Myocyte (in vitro differentiated cells): ENCODE measurements at places on chromosomes 7 and 10. TPM values are rescaled to one million over a fixed set of nuclear protein-coding genes. Genes with fewer than 3 reads are reported as not detected.

The NME8 gene
- not detected in 2 replicates for total RNA-seq

The COL1A2 gene
- 1,439 and 1,654 TPM in 2 replicates for total RNA-seq

The WIPF3 gene
- total RNA-seq: 1.5 and 2.5 TPM in 2 replicates

The RARRES2 gene
- total RNA-seq: 202 and 252 TPM in 2 replicates

The TAS2R16 gene
- total RNA-seq: not detected in 2 replicates

The C7orf25 gene
- total RNA-seq: 15.1 and 26.1 TPM in 2 replicates

The TMEM236 gene
- 0.13 and 0.31 TPM in 2 replicates for total RNA-seq

The GPC2 gene
- 60.4 and 65.3 TPM in 2 replicates for total RNA-seq

The EGFR gene
- total RNA-seq: 22.5 and 32.4 TPM in 2 replicates

The SH2D4B gene
- not detected in 2 replicates for total RNA-seq

The AKR1C8 gene
- total RNA-seq: not detected in 2 replicates

The AFAP1L2 gene
- 0.45 and 4.8 TPM in 2 replicates for total RNA-seq

The SPAM1 gene
- not detected in 2 replicates for total RNA-seq

The PNLIPRP1 gene
- total RNA-seq: not detected in 2 replicates

The ADAM8 gene
- total RNA-seq: 1.5 and 2.0 TPM in 2 replicates

The NANOS1 gene
- total RNA-seq: 3.2 and 5.1 TPM in 2 replicates

The ZNF736 gene
- total RNA-seq: 7.6 and 10.2 TPM in 2 replicates

The CPEB3 gene
- 3.9 and 8.6 TPM in 2 replicates for total RNA-seq

The ST8SIA6 gene
- 0.47 TPM in 1 of 2 replicates, not detected in the other for total RNA-seq

The AQP1 gene
- total RNA-seq: 2.1 and 3.9 TPM in 2 replicates

The FAM24B gene
- 5.0 and 10.1 TPM in 2 replicates for total RNA-seq

The LRRTM3 gene
- 0.05 and 0.08 TPM in 2 replicates for total RNA-seq

The PLAU gene
- 154 and 166 TPM in 2 replicates for total RNA-seq

The PLPP4 gene
- 0.19 TPM in 1 of 2 replicates, not detected in the other for total RNA-seq

The TMEM184A gene
- total RNA-seq: 0.32 and 2.8 TPM in 2 replicates

The CLDN15 gene
- 3.8 and 6.6 TPM in 2 replicates for total RNA-seq

The CYP2W1 gene
- total RNA-seq: not detected in 2 replicates

The AGAP9 gene
- 2.0 and 3.5 TPM in 2 replicates for total RNA-seq

The LBX1 gene
- 11.7 and 14.1 TPM in 2 replicates for total RNA-seq

The EPO gene
- total RNA-seq: 0.16 and 0.88 TPM in 2 replicates

The RPEL1 gene
- 0.21 TPM in 1 of 2 replicates, not detected in the other for total RNA-seq

The AIFM2 gene
- total RNA-seq: 15.8 and 18.3 TPM in 2 replicates

The RET gene
- total RNA-seq: 0.08 TPM in 1 of 2 replicates, not detected in the other

The CCL24 gene
- total RNA-seq: 0.72 TPM in 1 of 2 replicates, not detected in the other

The TMEM270 gene
- not detected in 2 replicates for total RNA-seq

The PPP1R9A gene
- 8.5 and 10.1 TPM in 2 replicates for total RNA-seq

The SMO gene
- 2.2 and 4.3 TPM in 2 replicates for total RNA-seq

The CFAP58 gene
- total RNA-seq: 0.56 and 0.62 TPM in 2 replicates

The SEMA3A gene
- 4.4 and 7.7 TPM in 2 replicates for total RNA-seq

The HOXA6 gene
- 0.80 and 1.0 TPM in 2 replicates for total RNA-seq

The PRXL2A gene
- 0.11 and 0.31 TPM in 2 replicates for total RNA-seq

The SCD gene
- 502 and 937 TPM in 2 replicates for total RNA-seq

The YWHAG gene
- total RNA-seq: 258 and 294 TPM in 2 replicates

The SCIN gene
- 1.7 and 2.6 TPM in 2 replicates for total RNA-seq

The GDF2 gene
- total RNA-seq: not detected in 2 replicates

The VAX1 gene
- not detected in 2 replicates for total RNA-seq

The TFPI2 gene
- total RNA-seq: 3.6 and 13.9 TPM in 2 replicates

The XRCC2 gene
- total RNA-seq: 0.62 and 0.88 TPM in 2 replicates

The HKDC1 gene
- 0.10 and 0.11 TPM in 2 replicates for total RNA-seq

The PRKG1 gene
- total RNA-seq: 14.8 and 26.7 TPM in 2 replicates

The CRHR2 gene
- total RNA-seq: not detected in 2 replicates

The MYH16 gene
- total RNA-seq: not detected in 2 replicates

The AKR1B15 gene
- total RNA-seq: 1.2 and 1.8 TPM in 2 replicates

The HECTD2 gene
- 11.4 and 11.8 TPM in 2 replicates for total RNA-seq

The MOGAT3 gene
- not detected in 2 replicates for total RNA-seq
